CD4-positive, alpha-beta memory T cell (primary cell): ENCODE measurements at places on chromosomes 7 and 10. TPM values are rescaled to one million over a fixed set of nuclear protein-coding genes. Genes with fewer than 3 reads are reported as not detected.

Gene ANKRD30A
- total RNA-seq: not detected

Gene NAT16
- total RNA-seq: not detected

Gene MMRN2
- 0.20 TPM for total RNA-seq

Gene OR2A25
- total RNA-seq: not detected

GRCh38 chr10:88881922-88882645, 2.0 kb downstream of the STAMBPL1 start:
- DNase-seq: no peak

GRCh38 chr10:126687121-126687606, 16.7 kb upstream of the C10orf90 start:
- no peak for DNase-seq

DNA sequence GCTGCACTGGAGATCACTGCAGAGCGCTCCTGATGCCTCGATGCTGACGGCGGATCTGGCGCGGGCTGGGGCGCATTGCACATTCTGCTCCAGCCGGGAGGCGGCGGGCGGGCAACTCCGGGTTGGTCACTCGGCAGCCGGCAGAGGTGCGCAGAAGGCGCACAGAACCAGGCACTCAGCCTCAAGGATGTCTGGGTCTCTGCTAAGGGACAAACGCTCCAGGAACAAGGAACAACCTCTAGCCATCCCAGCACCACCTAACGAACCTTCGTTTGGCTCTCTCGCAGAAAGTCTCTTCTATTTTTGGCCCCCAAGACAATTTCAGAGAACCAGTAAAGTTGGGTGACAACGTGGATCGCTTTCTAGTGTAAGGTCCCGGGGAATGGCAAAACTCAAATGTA, 254.6 kb downstream of the OTUD1 start:
- no peak for DNase-seq

GRCh38 chr10:34033078-34033477, 698.6 kb upstream of the NRP1 start:
- DNase-seq: no peak

Gene STRIP2
- total RNA-seq: 0.22 TPM

- DNase-seq: no peak
Measured at GRCh38 chr10:62893036-62893435, 76.9 kb upstream of the EGR2 start.

DNA sequence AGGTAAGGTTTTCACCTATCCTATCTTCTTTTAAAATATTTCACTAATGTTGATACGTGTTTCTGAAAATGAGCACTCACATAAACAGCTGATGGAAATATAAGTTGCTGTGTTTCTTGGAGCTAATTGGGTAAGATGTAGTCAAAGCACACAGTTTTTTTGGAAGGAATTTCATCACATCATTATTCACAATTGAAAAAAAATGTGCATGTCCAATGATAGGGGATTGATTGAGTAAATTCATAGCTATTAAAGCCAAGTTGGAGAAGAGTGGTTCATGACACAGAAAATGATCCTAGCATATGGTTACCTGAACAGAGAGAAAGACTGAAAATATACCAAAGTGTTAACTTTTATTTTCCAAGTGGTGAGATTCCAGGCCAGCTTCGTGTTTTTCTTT, 29.6 kb downstream of the GLI3 start:
- DNase-seq: no peak

GRCh38 chr7:28135760-28136159, 44.8 kb downstream of the JAZF1 start:
- DNase-seq: no peak

GRCh38 chr10:70272925-70273316, 10.9 kb downstream of the NPFFR1 start:
- DNase-seq: peak; percentile 44

DNA sequence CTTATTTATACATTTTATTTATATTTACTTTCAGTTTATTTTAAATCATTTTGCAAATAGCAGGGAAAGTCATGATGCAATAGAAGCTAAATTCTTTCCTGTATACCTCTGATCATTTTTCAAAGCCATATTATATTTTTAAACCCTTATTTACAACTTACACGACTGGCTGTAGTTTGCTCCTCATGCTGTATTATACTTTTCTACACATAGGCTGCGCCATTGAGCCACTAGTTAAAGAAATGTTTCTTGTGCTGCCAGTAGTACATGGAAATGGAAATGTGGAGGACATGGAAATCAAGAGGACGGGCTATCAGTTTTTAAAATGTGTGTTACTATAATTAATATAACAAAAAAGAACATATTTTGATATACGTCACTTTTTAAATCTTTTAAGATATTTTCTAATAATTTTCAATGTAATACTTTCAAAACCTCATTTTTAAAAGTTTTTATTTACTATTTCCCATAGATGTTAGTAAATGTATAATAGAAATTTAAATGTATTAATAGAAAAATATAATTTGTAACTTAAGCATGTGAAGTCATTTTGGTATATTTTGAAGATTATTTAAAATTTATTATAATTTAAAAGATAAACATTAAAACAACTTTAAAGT, 118.5 kb downstream of the VTI1A start:
- DNase-seq: peak; percentile 2

DNA sequence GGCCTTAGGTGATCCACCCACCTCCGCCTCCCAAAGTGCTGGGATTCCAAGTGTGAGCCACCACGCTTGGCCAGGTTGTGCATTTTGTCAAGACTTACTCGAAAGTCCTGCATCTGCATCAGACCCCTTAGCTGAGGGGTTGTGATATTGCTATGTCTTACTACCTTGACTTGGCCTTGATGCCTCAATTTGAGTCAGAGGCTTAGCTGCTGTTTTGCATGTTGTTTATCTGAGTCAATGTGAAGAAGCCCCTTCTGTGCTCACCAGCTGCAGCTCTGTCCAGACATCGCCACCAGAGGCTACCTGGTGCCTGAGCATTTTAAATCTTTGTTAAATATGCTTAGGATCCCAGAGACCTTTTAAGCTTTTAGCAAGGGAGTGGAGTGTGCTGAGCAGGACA, 18.1 kb downstream of the UBE2D4 start:
- no peak for DNase-seq

DNA sequence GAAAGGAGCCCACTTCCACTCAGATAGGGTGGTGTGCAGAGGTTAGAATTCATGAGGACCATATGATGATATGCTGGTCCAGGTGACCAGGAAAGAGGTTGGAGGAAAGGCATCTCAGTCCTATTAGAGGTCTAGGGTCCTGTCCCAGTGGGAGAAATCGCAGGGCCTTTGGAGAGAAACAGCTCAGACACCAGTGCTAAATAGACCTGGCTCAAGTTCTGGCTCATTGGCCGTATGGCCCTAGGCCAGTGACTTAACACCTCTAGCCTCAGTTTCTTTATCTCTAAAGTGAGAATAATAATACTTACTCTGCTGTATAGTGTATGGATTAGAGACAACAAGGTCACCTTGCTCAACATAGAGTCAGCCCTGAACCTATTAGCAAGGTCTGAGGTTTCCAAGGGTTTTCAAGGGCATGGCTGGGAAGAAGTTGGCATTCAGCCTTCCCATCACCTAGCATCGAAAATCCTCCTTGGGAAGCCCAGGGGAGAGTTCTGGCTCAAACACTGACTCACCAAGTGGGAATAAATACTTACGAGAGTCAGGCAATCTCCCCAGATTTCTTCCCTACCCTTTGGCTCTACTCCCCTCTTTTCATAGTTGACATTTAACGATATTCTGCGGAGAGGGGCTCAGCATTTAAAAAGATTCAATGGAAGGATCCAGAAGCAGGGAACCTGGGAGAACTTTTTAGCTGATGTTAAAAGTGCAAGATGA, 473.1 kb upstream of the PODXL start:
- DNase-seq: no peak

Gene URGCP
- total RNA-seq: 35.5 TPM

Gene AASS
- 3.0 TPM for total RNA-seq

DNA sequence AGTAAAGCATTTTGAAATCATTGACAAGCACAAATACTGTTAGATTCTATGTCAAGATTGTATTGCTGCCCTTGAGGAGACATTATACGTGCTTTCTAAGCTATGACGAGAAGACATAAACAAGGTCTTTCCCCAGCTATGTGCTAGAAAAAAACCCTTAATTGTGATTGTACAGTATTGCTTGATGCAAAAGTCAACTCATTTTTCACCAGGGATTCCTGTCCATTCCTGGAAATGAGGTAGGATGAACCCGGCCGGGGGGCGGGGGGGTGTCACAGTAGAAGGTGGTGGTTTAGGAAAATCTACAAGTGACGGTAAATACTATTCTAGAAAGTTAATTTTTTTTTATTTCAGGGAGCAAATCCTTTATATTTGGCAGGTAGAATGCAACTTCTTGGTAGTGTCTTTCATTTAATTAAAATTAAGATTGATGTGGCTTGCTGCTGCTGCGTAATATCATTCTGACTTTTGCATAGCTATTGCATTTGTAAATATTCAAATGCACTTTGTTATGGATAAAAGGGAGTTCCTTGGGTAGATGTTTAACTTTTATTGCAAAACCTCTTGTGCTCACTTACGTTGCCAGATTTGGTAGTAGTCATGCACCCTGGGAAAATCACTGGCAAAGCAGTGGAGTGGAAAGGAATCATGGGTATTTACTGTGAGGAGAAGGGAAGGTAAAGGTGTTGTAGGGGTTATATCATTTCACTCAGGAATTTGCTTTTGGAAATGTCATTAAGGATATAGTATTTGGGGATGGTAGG, 164.4 kb upstream of the PRPS1L1 start:
- no peak for DNase-seq

Gene PON3
- not detected for total RNA-seq

Gene OR2A42
- not detected for total RNA-seq

- no peak for DNase-seq
Measured at GRCh38 chr10:110413049-110413783, 84.5 kb upstream of the DUSP5 start.

DNA sequence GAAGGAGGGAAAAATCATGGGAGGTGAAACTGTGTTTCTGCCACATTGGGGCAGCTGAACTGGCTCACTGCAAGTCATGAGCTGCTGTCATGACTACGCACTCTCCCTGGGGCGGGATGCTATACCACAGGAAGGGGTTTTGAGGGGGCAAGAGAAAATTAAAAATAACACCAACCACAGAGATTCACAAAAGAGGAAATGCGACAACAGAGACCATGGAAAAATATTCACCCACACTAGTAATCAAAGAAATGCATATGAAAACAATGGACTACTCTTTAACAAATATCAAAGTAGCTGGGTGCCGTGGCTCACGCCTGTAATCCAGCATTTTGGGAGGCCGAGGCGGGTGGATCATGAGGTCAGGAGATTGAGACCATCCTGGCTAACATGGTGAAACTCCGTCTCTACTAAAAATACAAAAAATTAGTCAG, 65.2 kb upstream of the TM9SF3 start:
- peak; percentile 47 for DNase-seq

Gene PRSS37
- not detected for total RNA-seq

GRCh38 chr10:71272056-71272771, 46.8 kb upstream of the SLC29A3 start:
- DNase-seq: no peak

DNA sequence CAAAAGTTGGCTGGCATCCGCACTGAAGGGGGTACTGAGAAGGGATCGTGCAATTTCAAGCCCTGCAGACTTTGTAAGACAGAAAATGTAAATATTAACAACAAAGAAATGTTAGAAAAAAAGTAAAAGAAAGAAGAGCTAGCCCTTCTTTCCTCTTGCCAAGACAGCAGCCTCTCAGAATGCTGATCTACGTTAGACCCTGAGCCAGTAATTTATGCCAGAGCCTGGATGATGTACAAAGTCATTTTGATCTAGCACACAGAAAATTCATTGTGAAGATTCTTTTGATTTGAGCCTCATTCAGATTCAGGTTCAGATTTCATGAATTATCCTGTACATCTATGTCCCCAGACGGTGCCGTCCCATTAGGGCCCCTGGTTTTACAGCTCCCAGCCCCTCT, 105.2 kb downstream of the PRKCQ start:
- DNase-seq: no peak

GRCh38 chr7:44100458-44101302, 3.5 kb upstream of the AEBP1 start:
- no peak for DNase-seq

Gene AMPH
- 0.14 TPM for total RNA-seq

DNA sequence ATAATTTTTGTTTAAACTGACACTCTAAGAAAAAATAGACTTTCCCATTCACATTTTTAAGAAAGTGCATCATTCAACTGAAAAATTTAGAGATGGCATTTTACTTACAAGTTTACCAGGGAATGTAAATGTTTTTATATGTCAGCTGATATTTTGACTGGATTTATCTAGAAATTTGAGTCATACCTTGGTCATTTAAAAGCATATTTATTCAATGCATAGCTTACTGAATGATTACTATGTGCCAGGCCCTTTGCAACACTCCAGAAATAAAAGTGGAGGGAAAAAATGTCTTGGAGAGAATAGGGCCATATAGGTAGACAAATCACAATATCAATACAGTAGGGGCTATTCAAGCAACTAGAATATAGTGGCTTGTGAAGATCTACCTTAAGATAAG, 98.4 kb upstream of the FAM3C start:
- DNase-seq: no peak

DNA sequence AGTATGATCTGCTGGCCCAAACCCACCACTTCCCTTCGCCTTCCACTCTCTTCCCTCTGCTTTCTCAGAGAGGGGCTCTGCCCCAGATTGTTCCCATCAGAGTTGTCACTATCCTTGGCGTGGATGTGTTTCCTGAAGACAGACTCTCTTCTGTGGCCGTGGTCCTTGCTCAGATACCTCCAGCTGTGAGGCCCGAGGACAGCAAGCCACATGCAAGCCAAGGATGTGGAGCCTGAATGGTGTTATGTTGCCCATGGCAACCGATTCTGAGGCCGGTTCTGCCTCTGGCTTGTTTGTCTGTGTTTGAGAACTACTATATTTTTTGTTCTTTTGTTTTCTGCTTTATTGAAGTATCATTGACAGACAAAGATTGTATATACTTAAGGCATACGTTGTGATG, 247.4 kb upstream of the PODXL start:
- DNase-seq: no peak

GRCh38 chr10:114427124-114427852, 23.0 kb upstream of the AFAP1L2 start:
- no peak for DNase-seq

Gene LBX1
- not detected for total RNA-seq

Gene APBB1IP
- 106 TPM for total RNA-seq

Gene CPXM2
- not detected for total RNA-seq

DNA sequence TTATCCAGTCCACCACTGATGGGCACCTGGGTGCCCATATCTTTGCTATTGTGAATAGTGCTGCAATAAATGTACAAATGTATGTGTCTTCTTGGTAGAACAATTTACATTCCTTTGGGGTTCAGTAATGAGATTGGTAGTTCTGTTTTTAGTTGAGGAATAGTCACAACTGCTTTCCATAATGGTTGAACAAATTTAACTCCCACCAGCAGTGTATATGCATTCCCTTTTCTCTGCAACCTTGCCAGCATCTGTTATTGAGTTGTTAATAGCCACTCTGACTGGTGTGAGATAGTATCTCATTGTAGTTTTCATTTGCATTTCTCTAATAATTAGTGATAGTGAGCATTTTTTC, 27.8 kb downstream of the COA1 start:
- DNase-seq: no peak

- no peak for DNase-seq
Measured at GRCh38 chr7:126608339-126608776, 644.4 kb downstream of the GRM8 start.
